Activated T-helper 2 cell treated with anti-CD3 and anti-CD28 coated beads, Interferon-gamma antibody, Interleukin-2, Interleukin-4, amounts not matched to agents 10 μg/mL and 5 μg/mL and 100 μg/mL, durations not matched to agents 14 hours and 24 hours and 36 hours (primary cell): ENCODE measurements at places on chromosomes 3 and 15. TPM values are rescaled to one million over a fixed set of nuclear protein-coding genes. Genes with fewer than 3 reads are reported as not detected.

- no peaks in the 10 kb centered on the region for H3K36me3 ChIP-seq
- DNase-seq, result no peak
- no peaks in the 10 kb centered on the region for H3K4me1 ChIP-seq
- H3K4me3 ChIP-seq, result no peak overlapping the region
- no peak overlapping the region for H3K27ac ChIP-seq
Measured at GRCh38 chr3:159813822-159814531, 174.7 kb upstream of the IL12A start.

DNA sequence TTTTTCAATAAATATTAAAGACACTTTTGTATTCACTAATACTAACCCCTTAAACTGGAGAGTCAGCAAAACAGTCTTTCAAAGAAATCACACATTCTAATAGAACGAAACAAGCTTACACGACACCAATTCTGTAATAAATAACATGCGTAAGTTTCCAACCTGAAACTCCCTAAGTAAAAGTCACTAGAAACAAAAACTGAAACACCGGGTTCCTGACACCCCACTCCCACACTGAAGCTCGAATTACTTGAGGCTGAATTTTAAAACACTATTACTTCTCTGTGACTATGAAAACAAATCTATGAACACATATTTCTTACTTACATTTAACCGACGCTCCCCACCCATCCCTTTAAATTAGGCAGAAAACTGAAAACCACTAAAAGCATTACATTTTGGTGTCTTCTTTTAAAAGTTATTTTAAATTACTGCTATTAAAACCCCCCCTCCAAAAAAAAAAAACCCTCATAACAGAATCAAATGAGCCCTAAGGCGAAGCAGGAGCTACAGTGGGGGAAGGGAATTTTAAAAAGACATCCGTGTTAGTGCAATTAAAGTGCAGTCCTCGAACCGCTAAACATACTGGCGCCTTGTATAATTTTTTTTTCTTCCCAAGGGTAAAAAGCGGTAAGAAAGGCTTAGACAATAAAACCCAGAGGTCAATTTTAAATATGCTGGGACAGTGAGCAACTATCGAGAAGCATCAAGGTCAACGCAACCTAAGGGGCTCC is 878 bp downstream of the SPPL2A start:
- no peaks in the 10 kb centered on the region for H3K27me3 ChIP-seq
- H3K27ac ChIP-seq, result peak overlapping the region; percentile 99
- peaks cover 49% of the 10 kb centered on the region for H3K4me1 ChIP-seq

GRCh38 chr15:101490408-101490891 is 943 bp upstream of the PCSK6 start:
- DNase-seq, result no peak
- peaks cover 3% of the 10 kb centered on the region for H3K4me1 ChIP-seq
- no peak overlapping the region for H3K27ac ChIP-seq
- H3K4me3 ChIP-seq, result peak overlapping the region; percentile 51
- peaks cover 59% of the 10 kb centered on the region for H3K27me3 ChIP-seq

Gene LRRC31
- total RNA-seq, result 0.07 TPM in 1 of 2 replicates, not detected in the other

GRCh38 chr15:40064231-40064894 is 25.4 kb upstream of the SRP14 start:
- H3K4me1 ChIP-seq, result peaks cover 18% of the 10 kb centered on the region
- no peaks in the 10 kb centered on the region for H3K27me3 ChIP-seq
- no peak for DNase-seq
- H3K27ac ChIP-seq, result peak overlapping the region; percentile 64
- peak overlapping the region; percentile 31 for H3K4me3 ChIP-seq

Gene HDGFL3
- 19.1 TPM in 2 replicates for total RNA-seq

DNA sequence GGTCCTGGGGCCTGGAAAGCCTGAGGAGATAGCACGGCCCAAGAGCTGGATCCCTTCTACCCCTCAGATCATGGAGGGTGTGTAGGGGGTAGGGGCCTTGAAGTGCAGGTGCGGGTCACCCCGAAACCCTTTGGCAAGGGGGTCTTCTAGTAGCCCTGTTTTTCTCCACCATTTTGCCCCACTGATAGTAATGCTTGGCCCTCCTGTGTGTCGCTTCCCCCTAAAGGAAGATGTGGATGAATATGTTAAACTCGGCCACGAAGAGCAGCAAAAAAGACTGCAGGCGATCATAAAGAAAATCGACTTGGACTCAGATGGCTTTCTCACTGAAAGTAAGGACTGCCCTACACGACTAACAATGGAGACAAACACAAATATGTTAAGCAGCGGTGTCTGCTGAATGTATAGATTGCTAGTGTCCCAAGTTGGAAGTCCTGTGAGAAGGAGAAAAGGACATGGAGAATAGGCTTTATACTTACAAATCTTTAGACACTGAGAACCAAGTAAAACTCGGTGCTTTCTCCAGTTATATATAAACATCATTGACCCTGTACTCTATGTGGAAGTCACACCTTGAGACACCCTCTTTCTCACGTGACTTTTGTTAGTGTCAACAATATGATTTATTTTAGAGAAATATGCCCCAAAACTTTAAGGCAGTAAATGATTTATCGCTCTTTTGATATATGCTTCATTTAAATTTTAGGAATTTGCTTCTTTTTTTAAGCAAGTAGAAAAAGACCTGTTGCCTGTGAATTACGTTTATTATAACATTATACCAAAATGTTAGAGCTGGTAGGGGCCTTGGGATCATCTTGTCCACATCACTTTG is 802 bp downstream of the RCN2 start:
- peak; percentile 9 for DNase-seq
- H3K27ac ChIP-seq, result peak overlapping the region; percentile 85
- H3K27me3 ChIP-seq, result peaks cover 11% of the 10 kb centered on the region
- H3K4me1 ChIP-seq, result peaks cover 26% of the 10 kb centered on the region
- H3K36me3 ChIP-seq, result peaks cover 34% of the 10 kb centered on the region
- H3K4me3 ChIP-seq, result peak overlapping the region; percentile 85

DNA sequence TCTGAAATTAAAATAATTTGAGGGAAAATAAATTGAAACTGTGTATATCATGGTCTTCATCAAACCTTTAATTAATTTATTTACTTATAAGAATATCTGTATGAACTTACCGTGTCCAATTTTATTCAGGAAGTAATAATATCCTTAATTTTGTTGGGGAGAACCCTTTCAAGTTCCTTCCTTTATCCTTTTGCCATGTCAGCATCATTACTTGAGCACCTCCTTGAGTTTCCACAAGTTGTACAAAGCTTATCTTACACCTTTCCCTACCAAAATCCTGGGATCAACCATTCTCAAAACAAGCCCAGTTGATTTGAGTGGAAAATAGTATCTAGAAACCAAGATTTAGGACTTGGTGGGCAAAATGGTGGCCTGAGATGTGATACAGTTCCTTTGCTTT is 37.3 kb downstream of the PLSCR2 start:
- no peaks in the 10 kb centered on the region for H3K4me1 ChIP-seq
- no peak for DNase-seq
- H3K27ac ChIP-seq, result no peak overlapping the region
- H3K27me3 ChIP-seq, result no peaks in the 10 kb centered on the region
- H3K36me3 ChIP-seq, result no peaks in the 10 kb centered on the region

DNA sequence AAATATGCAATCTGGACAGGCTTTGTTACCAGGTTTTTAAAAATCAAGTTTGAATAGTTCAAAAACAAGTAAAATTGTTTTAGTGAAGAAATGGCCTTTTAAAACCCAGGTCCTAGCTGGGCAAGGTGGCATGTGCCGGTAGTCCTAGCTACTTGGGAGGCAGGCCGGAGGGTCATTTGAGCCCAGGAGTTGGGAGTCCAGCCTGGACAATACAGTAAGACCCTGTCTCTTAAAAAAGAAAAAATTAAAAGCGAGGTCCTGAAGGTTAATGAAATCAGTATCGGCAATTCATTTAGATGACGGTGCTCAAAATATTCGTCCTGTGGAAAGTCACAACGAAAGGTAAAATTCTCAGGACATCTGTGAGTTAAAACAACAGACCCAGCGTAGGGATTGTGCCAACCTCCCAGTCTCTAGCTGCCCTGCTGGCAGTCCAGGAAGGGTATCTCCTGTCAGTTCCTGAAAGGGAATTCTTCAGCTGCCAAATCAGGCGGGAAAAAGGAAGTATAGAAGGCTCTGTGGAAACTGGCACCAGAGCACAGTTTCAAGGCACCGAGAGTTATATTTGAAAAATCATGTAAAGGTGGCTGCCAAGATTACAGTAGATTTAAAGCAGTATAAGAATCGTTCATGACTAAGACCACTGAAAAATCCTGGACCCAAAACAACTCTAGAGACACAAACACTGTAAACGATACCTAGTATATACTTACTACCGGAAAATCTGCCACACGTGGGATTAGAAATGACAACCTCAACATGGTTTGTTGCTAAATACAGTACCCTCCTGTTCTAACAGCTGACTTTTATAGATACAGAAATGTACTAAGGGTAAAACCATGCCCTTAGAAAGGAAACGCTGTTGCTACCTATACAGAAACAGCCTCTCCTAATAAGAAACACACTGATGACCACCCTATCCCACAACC is 1.2 kb upstream of the ABHD17C start:
- no peaks in the 10 kb centered on the region for H3K36me3 ChIP-seq
- DNase-seq, result no peak
- peak overlapping the region; percentile 70 for H3K4me3 ChIP-seq
- no peak overlapping the region for H3K27ac ChIP-seq

GRCh38 chr3:63248015-63248414 is 30.1 kb upstream of the SYNPR start:
- no peak overlapping the region for H3K4me3 ChIP-seq
- H3K27me3 ChIP-seq, result no peaks in the 10 kb centered on the region
- DNase-seq, result no peak
- no peaks in the 10 kb centered on the region for H3K36me3 ChIP-seq

DNA sequence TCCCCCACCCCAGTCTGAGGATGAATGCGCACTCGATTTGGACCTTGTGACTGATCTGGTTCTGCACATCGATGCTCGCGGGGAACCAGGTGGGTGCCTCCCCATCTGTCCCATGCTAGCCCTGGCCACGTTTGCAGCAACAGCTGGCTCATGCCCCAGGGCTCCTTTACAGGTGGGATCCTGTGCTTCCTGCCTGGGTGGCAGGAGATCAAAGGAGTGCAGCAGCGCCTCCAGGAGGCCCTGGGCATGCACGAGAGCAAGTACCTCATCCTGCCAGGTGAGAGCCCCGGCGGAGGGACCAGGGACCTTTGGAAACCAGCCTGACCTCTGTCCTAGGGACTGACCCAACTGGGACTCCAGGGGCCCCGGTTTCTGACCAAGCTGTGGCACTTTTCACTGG is 44.3 kb downstream of the DHX30 start:
- no peaks in the 10 kb centered on the region for H3K27me3 ChIP-seq
- H3K36me3 ChIP-seq, result peaks cover 64% of the 10 kb centered on the region
- no peak overlapping the region for H3K27ac ChIP-seq

DNA sequence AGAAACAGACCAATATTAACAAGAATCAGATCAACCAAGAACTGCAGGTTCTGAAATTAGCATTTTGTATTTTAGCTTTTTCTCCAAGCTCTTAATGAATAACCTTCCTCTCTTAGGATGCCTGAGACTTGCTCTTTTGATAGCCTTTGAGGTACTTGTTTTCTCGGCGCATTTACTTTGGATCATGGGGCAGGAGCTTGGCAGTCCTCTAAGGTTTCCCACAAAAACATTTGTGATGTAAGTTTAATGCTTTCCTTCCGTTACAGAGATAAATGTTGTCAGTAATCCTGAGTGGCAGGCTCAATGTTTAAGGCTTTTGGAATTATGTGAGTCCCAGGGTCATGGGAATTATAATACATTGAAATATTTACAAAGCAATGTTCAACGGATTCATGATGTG is 137.8 kb upstream of the SNTN start:
- DNase-seq, result no peak
- H3K4me1 ChIP-seq, result no peaks in the 10 kb centered on the region
- H3K27ac ChIP-seq, result no peak overlapping the region
- H3K27me3 ChIP-seq, result no peaks in the 10 kb centered on the region

GRCh38 chr3:45960289-45960688 is 17.0 kb downstream of the CXCR6 start:
- no peak overlapping the region for H3K27ac ChIP-seq
- peaks cover 96% of the 10 kb centered on the region for H3K36me3 ChIP-seq
- no peak for DNase-seq
- H3K4me3 ChIP-seq, result no peak overlapping the region

GRCh38 chr3:194685065-194685717 is 492 bp upstream of the FAM43A start:
- peaks cover 46% of the 10 kb centered on the region for H3K4me1 ChIP-seq
- no peak for DNase-seq
- H3K4me3 ChIP-seq, result peak overlapping the region; percentile 89
- H3K27ac ChIP-seq, result peak overlapping the region; percentile 20
- H3K36me3 ChIP-seq, result peaks cover 3% of the 10 kb centered on the region

DNA sequence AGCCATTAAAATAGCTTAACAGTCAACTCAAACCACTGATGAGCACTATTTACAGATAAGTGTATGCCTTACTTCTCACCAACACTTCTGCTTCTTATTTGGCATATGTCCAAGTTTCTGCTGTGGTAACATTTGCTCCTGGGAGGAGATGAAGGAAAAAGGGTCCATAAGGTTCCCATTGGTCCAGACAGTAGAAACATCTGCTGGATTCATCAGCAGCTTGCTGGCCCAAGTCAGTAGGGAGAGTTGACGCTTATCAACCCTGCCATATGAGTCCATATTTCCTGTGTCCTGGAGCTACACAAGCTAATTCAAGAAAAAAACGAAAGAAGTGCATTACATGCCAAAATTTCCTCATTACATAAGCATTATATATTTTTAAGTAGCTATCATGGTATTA is 824.5 kb downstream of the CADM2 start:
- H3K36me3 ChIP-seq, result no peaks in the 10 kb centered on the region
- H3K27ac ChIP-seq, result no peak overlapping the region
- no peaks in the 10 kb centered on the region for H3K4me1 ChIP-seq

Gene PCSK6
- 0.83 and 1.9 TPM in 2 replicates for total RNA-seq

Gene ARPIN
- not detected in 2 replicates for total RNA-seq

DNA sequence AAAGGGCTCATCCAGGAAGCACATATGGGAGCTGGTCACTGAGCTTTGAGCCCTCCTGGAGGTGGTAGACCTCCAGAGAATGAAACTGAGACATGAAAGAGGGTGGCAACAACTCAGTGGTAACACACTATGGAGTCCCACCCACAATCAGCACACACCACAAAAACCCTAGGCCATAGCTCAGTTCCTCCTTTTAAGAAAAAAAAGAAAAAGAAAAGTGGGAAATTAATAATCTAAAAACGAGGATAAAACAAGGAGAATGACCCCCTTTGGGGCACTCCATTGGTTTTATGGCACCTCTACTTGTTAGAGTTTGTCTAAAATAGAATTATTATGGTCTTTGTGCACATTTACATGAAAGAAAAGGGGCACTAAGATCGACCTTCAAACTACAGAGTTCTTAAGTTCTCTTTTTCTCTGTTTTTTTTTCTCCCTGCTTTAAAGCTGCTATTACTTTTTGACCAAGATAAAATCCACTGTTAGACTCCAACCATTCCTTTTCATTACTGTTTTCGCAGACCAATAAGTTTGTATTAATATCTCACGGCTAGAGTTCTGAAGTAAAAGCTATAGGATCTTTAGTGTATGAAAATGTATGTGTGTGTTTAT is 40.2 kb upstream of the ZBTB20 start:
- no peaks in the 10 kb centered on the region for H3K27me3 ChIP-seq
- no peak for DNase-seq
- no peak overlapping the region for H3K27ac ChIP-seq
